ENCODE measurements at places on chromosomes 4 and X.

- DNase-seq = no peak
Observed at GRCh38 chr4:37675587-37676290, 10.4 kb downstream of the RELL1 start.

GRCh38 chr4:93416344-93417128, 412.0 kb upstream of the ATOH1 start:
- DNase-seq = no peak

- DNase-seq = no peak
Observed at GRCh38 chr4:184588893-184589292, 60.4 kb downstream of the CASP3 start.

DNA sequence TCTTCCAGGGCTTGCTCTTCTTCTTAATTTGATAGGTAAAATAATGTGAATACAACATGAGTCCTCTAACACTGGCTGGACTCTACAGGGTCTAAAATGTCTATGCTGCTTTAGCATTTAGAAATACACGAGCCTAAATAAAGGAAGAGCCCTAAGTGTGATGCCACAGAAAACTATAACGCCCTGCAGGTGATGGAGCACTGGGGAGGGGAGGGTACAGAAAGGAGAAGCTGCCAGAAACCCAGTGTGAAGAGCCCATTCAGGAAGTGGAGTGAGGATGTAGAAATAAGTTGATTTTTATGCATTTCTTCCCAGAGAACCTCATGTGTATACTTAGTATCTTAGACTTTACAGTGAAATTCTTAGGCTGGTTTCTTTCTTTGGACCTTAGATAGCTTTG, 83.4 kb downstream of the TNIP2 start:
- DNase-seq = no peak

GRCh38 chr4:113645771-113646441, 115.6 kb downstream of the CAMK2D start:
- DNase-seq = peak; percentile 37

- DNase-seq = no peak
Observed at GRCh38 chr4:71272976-71273375, 65.8 kb upstream of the SLC4A4 start.

DNA sequence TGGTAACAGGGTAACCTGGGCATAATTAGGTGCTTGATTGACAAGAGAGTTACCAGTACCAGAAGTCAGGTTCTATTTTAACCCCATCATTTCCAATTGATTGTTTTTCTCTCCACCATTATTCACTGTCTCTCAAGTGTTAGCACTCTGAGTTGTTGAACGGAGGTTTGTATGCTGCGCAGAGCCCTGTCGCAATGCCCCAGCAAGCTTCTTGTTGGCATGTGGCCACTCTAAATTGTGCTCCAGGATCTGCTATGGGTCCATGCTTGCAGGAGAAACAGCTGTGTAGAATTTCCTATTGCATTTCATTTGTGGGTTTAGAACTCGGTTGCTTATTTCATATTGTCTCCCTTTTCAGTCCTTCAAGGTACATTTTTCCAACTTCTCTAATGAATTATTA, 98.2 kb downstream of the KLHL8 start:
- DNase-seq = no peak

- no peak for DNase-seq
Observed at GRCh38 chrX:53768451-53768850, 81.9 kb upstream of the HUWE1 start.

DNA sequence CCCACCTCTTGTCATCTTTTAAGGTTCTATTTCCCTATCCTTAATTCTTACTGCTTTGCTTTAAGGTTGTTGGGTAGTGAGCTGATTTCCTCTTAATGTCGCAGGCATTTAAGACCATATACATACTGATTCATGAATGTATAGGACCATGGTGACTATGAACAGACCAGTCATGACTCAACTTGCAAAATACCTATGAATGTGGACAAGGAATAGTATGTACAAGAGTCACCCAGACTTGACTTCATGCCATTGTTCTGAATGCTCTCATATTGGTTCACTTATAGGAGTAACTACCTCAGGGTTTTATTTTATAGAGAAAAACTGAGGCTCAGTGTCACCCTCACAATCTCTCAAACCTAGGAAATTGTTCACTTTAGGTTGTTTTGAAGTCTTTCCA, 44.3 kb downstream of the CCNG2 start:
- DNase-seq = no peak

GRCh38 chr4:8910100-8910821, 38.6 kb upstream of the HMX1 start:
- no peak for DNase-seq

DNA sequence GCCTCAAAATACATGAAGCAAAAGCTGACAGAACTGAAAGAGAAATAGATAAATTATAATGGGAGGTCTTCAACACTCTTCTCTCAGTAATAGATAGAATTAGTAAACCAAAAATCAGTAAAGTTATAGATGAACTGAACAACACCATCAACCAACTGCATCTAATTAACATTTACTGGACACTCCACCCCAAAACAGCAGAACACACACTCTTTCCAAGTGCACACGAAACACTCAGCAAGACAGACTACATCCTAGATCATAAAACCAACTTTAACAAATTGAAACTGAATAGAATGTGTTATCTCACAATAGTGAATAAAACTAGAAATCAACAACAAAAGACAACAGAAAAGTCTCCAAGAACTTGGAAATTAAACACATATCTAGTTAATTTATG, 25.1 kb upstream of the TCEAL4 start:
- no peak for DNase-seq

DNA sequence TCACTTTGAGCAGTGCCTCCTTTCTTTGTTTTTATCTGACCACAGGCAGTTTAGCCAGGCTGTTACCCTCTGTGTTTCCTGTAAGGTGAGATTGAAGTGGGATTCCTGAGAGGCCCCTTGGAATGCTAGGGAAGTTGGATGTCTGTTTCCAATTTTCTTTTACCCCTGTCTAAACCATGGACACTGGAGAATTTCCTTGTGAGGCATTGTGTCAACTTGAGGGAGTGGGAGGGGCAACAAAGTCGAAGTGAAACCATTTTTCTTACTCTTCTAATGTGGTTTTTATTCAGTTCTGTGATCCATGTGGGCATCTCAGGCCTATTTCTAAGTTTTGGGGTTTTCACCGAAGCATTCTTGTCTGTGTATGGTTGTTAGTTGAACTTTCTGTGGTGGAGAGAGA, 296.1 kb upstream of the UGT8 start:
- peak; percentile 7 for DNase-seq

DNA sequence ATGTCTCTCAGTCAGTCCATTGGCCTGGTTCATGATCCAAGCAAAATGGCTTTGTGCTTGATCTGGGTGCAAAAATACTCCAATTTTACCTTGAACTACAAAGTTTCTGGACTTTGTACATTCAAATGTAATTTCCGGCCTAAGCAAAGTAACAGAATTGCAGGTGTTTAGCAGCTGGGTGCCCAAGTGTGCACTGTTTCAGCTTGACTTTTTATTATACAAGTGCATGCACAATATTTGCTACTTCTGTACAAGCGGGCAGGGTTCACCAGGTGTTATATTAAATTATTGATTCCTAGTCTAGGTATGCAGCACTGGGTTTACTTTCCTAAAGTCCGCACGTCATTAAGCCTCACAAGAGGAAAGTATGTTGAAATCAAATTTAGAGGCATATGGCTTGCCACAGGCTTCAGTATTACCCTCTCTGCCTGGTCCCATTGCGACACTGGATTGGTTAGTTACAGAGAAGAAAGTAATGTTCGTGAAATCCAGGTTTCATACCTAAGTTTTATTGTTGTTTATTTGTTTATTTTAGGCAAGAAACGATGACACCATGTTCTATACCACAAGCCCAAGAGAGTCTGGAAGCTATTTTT, 376.9 kb upstream of the CTSO start:
- no peak for DNase-seq

Measured in AG08395 (cell line).